ENCODE measurements at places on chromosomes 12 and 14.

GRCh38 chr14:75138492-75138891 is 11.6 kb upstream of the NEK9 start:
- DNase-seq = no peak

GRCh38 chr14:104559028-104559803 is 20.3 kb upstream of the C14orf180 start:
- no peak for DNase-seq

DNA sequence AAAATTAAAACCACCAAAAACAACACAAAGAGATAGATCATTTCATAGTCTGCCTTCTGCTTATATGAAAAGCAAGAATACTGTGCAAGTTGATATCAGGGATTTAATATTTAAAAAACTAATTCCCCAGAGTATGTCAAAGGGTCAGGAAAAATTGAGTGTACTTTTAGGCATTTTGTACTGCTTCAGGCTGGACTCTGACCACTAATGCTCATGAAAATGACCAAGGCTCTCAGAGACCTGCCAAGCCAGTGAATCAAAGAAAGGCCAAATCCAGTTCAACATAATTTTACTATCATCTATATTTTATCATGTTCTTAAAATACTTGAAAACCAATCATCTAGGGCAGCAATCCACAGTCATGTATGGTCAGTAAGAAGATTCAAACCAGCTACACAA is 66.0 kb downstream of the TTC7B start:
- DNase-seq = no peak

- DNase-seq = no peak
Measured at GRCh38 chr12:22979854-22980469, 355.0 kb downstream of the ETNK1 start.

DNA sequence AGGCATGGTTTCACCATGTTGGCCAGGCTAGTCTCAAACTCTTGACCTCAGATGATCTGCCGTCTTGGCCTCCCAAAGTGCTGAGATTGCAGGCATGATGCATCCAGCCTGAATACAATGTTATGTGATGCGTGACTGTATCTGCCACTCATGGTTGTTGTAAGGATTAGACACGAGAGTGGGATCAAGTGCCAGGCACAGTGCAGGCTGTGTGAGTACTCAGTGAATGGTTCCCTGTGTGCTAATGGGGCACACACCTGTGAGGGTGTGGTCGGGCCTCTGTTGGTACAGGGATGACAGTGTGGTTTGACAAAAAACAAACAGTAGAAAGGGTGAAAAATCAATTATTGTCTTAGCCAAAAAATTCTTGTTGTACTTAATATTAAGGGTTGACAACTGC is 61.8 kb downstream of the TECPR2 start:
- no peak for DNase-seq

GRCh38 chr12:123529686-123530085 is 3.8 kb downstream of the RILPL1 start:
- DNase-seq = no peak

DNA sequence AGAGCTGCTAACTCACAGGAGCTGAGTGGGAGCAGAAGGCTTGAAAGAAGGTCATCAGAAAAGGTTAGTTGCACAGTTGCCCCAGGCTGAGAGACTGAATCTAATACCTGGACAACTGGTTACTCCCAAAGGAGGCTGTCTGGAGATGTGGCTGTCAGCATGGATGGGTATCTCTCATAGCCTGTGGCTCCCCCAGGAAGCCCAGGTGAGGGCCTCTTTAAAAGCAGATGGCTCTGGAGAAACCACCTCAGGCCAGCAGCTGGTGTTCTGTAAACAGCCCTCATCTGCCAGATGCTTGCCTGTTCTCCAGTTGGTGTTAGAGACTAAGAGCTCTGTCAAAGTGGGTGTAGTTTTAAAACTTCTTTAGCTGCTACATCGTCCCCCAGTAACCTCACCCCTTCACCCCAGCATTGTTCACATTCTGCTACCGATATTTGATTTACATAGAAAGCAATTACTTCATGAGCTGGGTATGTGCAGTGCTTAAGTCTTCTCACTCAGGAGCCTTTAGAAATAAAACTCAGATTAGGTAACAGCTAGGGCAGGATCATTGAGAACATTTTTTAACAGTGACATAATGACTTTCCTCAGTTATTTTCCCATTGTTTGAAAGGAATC is 25.8 kb downstream of the DACT1 start:
- no peak for DNase-seq

- DNase-seq = no peak
Measured at GRCh38 chr12:34393086-34393820, 371.0 kb downstream of the ALG10 start.

DNA sequence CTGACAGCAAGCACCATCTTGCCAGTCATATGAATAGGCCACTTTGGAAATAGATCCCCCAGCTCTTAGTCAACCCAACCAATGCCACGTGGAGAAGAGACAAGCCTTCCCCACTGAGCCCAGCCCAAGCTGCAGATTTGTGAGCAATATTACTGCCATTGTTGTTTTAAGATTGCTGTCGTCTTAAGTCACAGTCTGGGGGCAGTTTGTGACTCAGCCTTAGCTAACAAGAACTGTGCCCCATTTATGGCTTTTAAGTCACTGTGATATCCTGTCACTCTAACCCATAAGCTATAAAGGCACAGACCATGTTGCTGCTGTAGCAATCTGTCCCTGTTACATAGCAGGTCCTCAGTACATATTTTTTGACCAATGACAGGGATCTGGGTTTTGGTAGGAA is 464.2 kb downstream of the MED13L start:
- DNase-seq = no peak

- DNase-seq = no peak
Measured at GRCh38 chr12:48980953-48981756, 3.0 kb downstream of the WNT1 start.

DNA sequence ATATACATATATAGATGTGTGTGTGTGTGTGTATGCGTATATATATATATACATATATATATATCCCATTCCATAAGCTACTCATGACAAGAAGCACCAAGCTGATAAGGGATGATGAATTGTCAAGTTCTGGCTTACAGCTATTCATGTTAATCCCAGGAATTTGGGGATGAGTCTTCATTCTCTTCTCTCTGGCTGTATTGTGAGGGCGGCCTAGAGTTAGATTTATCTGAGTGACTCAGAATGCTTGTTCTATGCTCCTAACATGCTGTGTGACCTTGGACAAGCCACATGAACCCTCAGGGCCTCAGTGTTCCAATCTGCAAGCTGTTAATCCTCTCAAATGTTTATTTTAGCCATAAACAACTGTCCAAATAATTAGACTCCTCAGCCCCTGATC is 749.0 kb downstream of the MED13L start:
- no peak for DNase-seq

- DNase-seq = no peak
Measured at GRCh38 chr12:227923-228845, 14.2 kb upstream of the SLC6A12 start.

GRCh38 chr12:1218369-1218768 is 227.3 kb downstream of the ERC1 start:
- no peak for DNase-seq

GRCh38 chr14:93031505-93032315 is 84.0 kb downstream of the ITPK1 start:
- DNase-seq = no peak

DNA sequence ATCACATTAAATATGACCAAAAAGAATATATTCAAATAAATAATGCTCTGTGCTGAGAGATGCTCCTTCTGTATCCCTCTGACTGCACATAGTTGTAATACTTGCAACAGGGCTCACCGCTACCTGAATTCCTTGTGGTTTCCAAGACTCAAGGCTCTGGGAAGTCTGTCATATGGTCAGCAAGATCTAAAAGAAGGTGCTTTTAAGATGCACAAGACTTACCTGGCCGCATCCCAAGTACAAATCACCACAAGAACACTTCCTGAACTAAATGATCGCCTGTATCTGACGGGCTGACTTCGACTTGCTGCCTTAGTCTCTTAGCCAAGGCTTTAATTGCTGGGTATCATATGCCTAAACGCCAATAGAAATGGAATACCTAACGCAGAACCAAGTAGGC is 67.2 kb downstream of the HECTD4 start:
- no peak for DNase-seq

GRCh38 chr12:89228491-89228890 is 123.8 kb downstream of the DUSP6 start:
- DNase-seq = no peak

- no peak for DNase-seq
Measured at GRCh38 chr12:30911207-30911606, 15.3 kb upstream of the TSPAN11 start.

All from NCI-H1436 (cell line).